ENCODE measurements at places on chromosomes 1 and 21. TPM values are rescaled to one million over a fixed set of nuclear protein-coding genes. Genes with fewer than 3 reads are reported as not detected.

MAST2 gene
- total RNA-seq: 3.9 TPM

UBL4B gene
- not detected for total RNA-seq

PGLYRP4 gene
- total RNA-seq: not detected

DNASE2B gene
- total RNA-seq: not detected

NBPF10 gene
- total RNA-seq: 3.3 TPM

BRDT gene
- not detected for total RNA-seq

FCMR gene
- total RNA-seq: 117 TPM

C1orf141 gene
- total RNA-seq: under 0.01 TPM

All from mononuclear cell (primary cell).